ENCODE measurements at places on chromosomes 3 and 15. TPM values are rescaled to one million over a fixed set of nuclear protein-coding genes. Genes with fewer than 3 reads are reported as not detected.
A peak's percentile ranks its signal among the peaks of the same experiment; 100 is the strongest.

Gene ACTRT3
- 1.5 TPM for total RNA-seq

Gene EFCC1
- total RNA-seq: 10.7 TPM

DNA sequence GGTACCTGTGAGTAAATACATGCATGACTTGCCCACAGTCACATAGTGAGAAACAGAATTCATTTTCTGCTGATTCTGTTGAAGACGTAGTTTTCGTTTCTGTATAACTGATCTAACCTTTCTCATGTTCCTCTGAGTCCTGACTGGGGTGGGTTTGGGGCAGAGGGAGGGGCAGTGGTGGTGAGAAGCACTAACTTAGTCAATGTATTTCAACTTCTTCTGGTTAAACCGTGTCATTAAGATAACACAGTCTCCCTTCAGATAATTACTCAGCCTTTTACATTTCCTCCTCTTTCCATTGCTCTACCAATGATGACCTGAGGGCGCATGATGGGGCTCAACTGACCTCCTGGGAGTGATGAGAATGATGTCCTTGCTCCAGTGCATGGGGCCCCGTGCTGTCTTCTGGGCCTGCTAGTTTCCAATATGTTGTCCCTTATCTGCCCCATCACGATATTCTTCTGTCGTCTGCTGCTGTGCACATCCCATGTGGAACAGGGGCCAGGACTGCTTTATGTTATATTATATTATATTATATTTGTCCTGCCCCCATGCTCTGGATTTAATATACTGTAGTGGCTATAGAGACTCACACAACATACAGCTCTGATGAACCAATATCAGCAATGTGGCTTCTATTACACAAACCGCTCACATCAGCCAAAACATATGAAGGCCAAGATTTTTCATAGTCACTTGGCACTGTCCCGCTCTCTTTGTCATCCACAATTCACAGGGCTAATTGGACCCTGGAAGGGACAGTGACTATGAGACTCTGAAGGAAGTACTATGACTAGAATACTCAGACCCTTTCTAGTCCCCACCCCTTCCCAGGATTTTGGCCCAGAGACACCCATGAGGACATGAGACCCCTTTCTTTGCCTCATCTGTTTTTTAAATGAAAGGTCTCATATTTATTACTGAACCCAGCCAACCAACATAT lies 407.1 kb upstream of the MCTP2 start:
- no peaks in the 10 kb centered on the region for H3K27me3 ChIP-seq
- no peak overlapping the region for H3K4me3 ChIP-seq
- peak overlapping the region; percentile 74 for H3K27ac ChIP-seq
- DNase-seq: no peak
- no peaks in the 10 kb centered on the region for H3K36me3 ChIP-seq

GRCh38 chr3:70606018-70606417 lies 293.6 kb upstream of the MDFIC2 start:
- DNase-seq: no peak
- H3K27me3 ChIP-seq: no peaks in the 10 kb centered on the region
- H3K4me3 ChIP-seq: no peak overlapping the region
- no peak overlapping the region for H3K27ac ChIP-seq
- H3K4me1 ChIP-seq: peaks cover 8% of the 10 kb centered on the region
- no peaks in the 10 kb centered on the region for H3K36me3 ChIP-seq

- H3K27ac ChIP-seq: no peak overlapping the region
- H3K36me3 ChIP-seq: no peaks in the 10 kb centered on the region
- H3K27me3 ChIP-seq: no peaks in the 10 kb centered on the region
- H3K4me1 ChIP-seq: peaks cover 7% of the 10 kb centered on the region
- no peak for DNase-seq
- H3K4me3 ChIP-seq: no peak overlapping the region
These were observed 32.7 kb downstream of the TRANK1 start for GRCh38 chr3:36911990-36912804.

DNA sequence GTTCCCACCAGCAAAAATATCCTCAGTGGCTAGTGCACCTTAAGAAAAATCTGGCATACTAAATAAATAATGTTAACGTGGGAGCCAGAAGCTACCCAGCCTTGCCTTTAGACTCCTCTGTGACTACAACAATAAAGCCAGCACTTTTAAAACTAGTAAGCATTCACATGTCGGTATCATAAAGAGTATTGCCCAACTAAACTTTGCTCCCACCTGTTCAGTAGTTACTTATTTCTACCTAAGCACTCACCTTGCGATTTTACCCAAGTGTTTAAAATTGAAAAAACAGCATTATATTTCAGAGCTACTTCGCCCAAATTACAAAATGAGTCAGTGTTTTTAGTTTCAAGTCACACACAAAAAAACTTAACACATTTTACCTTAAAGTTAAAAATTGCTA lies 12.8 kb downstream of the ALDH1L1 start:
- H3K36me3 ChIP-seq: peaks cover 3% of the 10 kb centered on the region
- H3K27ac ChIP-seq: no peak overlapping the region
- no peak for DNase-seq
- H3K27me3 ChIP-seq: peaks cover 20% of the 10 kb centered on the region

DNA sequence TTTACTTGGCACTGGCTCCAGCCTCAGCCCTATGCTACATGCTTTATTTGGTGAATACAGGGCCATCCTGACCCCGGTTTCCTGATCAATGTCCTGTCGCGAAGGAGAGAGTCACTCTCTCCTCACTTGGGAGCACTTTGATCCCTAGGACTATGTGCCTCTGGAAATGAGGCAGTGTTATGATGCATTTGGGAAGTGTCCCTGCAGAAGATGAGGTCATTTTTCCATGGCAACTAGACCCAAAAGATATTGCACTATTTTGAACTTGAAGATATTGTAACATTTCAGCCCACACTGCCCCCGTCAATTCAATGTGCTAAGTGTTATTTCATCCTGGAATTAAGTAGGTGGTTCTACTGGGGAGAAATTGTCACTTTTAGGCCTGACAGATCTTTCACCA lies 68.0 kb downstream of the LRRK1 start:
- no peak overlapping the region for H3K4me3 ChIP-seq
- no peaks in the 10 kb centered on the region for H3K36me3 ChIP-seq
- no peak overlapping the region for H3K27ac ChIP-seq
- H3K27me3 ChIP-seq: peaks cover 7% of the 10 kb centered on the region

DNA sequence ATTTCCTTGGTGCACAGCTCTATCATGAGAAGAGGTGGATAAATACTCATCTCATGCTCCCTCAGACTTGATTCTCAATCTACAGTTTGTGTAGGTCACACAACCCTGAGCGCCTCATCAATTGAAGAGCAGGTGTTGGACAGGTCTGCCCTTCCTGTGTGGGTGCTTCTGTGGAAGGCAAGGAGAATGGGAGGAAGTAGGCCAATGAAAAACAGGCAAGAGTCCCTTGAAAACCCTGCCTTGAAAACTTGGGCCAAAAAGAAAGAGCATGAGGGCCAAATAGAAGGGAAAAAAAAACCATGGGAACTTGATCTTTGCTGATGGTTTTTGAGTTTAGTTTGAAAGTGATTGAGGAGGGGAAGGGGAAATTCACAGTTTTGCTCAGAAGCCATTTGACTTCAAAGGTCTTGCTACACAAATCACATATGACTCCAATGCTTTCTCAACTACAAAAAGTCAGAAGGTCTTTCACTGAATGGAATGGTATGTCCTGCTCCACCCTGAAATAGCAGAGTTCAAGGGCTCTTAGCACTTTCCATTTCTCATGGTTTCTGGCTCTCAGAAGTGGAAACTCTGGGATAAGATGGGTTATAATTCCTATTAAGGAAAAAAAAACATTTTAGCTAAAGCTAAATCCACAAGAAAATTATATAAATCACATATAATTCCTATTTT lies 37.2 kb upstream of the TM4SF1 start:
- no peak overlapping the region for H3K27ac ChIP-seq
- no peak overlapping the region for H3K4me3 ChIP-seq
- no peaks in the 10 kb centered on the region for H3K27me3 ChIP-seq
- H3K36me3 ChIP-seq: no peaks in the 10 kb centered on the region
- no peak for DNase-seq
- H3K4me1 ChIP-seq: no peaks in the 10 kb centered on the region

Gene PLSCR4
- 1.1 TPM for total RNA-seq

GRCh38 chr15:41575282-41575681 lies 16.3 kb downstream of the TYRO3 start:
- H3K27ac ChIP-seq: no peak overlapping the region
- H3K27me3 ChIP-seq: no peaks in the 10 kb centered on the region
- H3K4me3 ChIP-seq: no peak overlapping the region

Gene PPP4R2
- 105 TPM for total RNA-seq

GRCh38 chr3:16067837-16068471 lies 106.5 kb upstream of the GALNT15 start:
- no peaks in the 10 kb centered on the region for H3K36me3 ChIP-seq
- no peak for DNase-seq

Gene RHOV
- 0.80 TPM for total RNA-seq

Gene BFSP2
- total RNA-seq: not detected

- no peak overlapping the region for H3K27ac ChIP-seq
- H3K4me3 ChIP-seq: peak overlapping the region; percentile 100
- H3K27me3 ChIP-seq: peaks cover 7% of the 10 kb centered on the region
These were observed 2.6 kb downstream of the MEX3B start for GRCh38 chr15:82043130-82043673.

Gene CDC25A
- 63.0 TPM for total RNA-seq

Gene C3orf49
- total RNA-seq: not detected

Gene P4HTM
- 31.4 TPM for total RNA-seq

DNA sequence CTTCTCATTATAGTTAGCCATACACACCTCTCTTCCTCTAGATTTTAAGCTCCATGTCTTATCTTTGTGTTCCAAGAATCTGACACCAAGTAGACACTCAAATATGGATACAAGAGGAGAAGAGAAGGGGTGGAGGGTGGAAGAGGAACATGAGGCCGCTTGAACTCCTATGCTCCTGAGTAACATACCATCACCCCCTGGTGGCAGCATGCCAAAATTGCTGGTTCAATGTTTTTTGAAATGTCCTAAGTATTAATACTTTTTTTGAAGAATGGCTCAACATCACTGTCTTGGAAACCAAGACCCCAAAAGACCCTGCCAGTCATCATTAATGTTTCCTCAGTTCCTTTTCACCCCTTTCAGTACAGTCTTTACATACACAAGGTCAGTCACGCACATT lies 71.8 kb upstream of the HACD2 start:
- H3K4me1 ChIP-seq: peaks cover 36% of the 10 kb centered on the region
- no peak for DNase-seq
- H3K36me3 ChIP-seq: peaks cover 22% of the 10 kb centered on the region
- no peak overlapping the region for H3K4me3 ChIP-seq
- H3K27ac ChIP-seq: no peak overlapping the region
